ENCODE measurements at places on chromosomes 2 and 18. TPM values are rescaled to one million over a fixed set of nuclear protein-coding genes. Genes with fewer than 3 reads are reported as not detected.

- H3K36me3 ChIP-seq: no peaks in the 10 kb centered on the region
- no peak overlapping the region for H3K4me3 ChIP-seq
- H3K27ac ChIP-seq: no peak overlapping the region
- no peaks in the 10 kb centered on the region for H3K4me1 ChIP-seq
These were observed 31.0 kb upstream of the RMDN2 start for GRCh38 chr2:37894047-37894446.

- no peaks in the 10 kb centered on the region for H3K36me3 ChIP-seq
- no peaks in the 10 kb centered on the region for H3K4me1 ChIP-seq
- no peak for DNase-seq
- H3K27me3 ChIP-seq: no peaks in the 10 kb centered on the region
- H3K4me3 ChIP-seq: no peak overlapping the region
These were observed 124.3 kb downstream of the DHRS9 start for GRCh38 chr2:169193618-169194017.

Gene OXER1
- total RNA-seq: 0.63 TPM

Gene METAP1D
- total RNA-seq: 4.4 TPM

Gene DLX2
- not detected for total RNA-seq

- peaks cover 39% of the 10 kb centered on the region for H3K4me1 ChIP-seq
- no peaks in the 10 kb centered on the region for H3K27me3 ChIP-seq
- H3K4me3 ChIP-seq: no peak overlapping the region
- no peak for DNase-seq
- no peak overlapping the region for H3K27ac ChIP-seq
- H3K36me3 ChIP-seq: no peaks in the 10 kb centered on the region
These were observed 15.9 kb upstream of the CD28 start for GRCh38 chr2:203690441-203691047.

GRCh38 chr2:158753641-158754611 lies 41.2 kb upstream of the DAPL1 start:
- no peaks in the 10 kb centered on the region for H3K36me3 ChIP-seq
- no peak for DNase-seq
- no peak overlapping the region for H3K27ac ChIP-seq
- H3K27me3 ChIP-seq: no peaks in the 10 kb centered on the region

GRCh38 chr2:11553661-11554398 lies 20.0 kb downstream of the GREB1 start:
- DNase-seq: no peak
- H3K4me3 ChIP-seq: no peak overlapping the region
- no peaks in the 10 kb centered on the region for H3K4me1 ChIP-seq
- H3K27me3 ChIP-seq: peaks cover 12% of the 10 kb centered on the region

Gene ABCG8
- total RNA-seq: not detected

Gene LDLRAD4
- total RNA-seq: 20.4 TPM

DNA sequence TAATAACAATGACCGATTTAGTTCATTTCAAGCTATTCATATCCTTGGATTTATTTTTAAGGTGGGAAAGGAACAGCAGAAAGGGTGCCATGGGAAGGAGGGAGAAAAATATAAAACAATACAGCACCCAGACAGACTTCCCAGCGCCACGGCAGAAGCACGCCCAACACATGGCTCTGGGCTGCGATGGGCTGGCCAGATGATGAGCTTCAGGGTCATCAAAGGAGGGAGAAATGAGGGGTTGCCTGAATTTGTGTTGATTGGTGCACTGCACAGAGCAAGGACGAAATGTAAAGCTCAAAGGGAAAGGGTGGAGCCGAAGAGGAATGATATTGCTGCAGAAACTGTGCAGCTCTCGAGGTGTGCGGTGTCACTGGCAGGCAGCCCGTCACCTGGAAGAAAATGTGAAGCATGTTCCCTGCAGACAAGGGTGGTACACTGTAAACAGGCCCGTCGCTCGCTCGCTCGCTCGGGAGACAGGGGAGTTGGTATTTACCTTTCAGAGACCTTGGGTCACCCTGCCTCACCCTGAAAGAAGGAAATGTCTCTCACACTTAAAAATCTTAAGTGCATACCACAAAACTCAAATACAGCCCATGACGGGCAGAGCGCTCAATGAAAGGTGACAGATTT lies 195.5 kb upstream of the CTAGE1 start:
- H3K27ac ChIP-seq: no peak overlapping the region
- H3K4me3 ChIP-seq: no peak overlapping the region
- peaks cover 25% of the 10 kb centered on the region for H3K4me1 ChIP-seq

Gene IFIH1
- 12.9 TPM for total RNA-seq

- peak; percentile 55 for DNase-seq
- no peak overlapping the region for H3K27ac ChIP-seq
- H3K4me3 ChIP-seq: no peak overlapping the region
- no peaks in the 10 kb centered on the region for H3K4me1 ChIP-seq
- H3K36me3 ChIP-seq: no peaks in the 10 kb centered on the region
These were observed 316.8 kb upstream of the HS6ST1 start for GRCh38 chr2:128635361-128635900.

- peak; percentile 60 for DNase-seq
- peak overlapping the region; percentile 69 for H3K27ac ChIP-seq
- H3K36me3 ChIP-seq: peaks cover 10% of the 10 kb centered on the region
- H3K4me3 ChIP-seq: no peak overlapping the region
- peaks cover 33% of the 10 kb centered on the region for H3K4me1 ChIP-seq
- no peaks in the 10 kb centered on the region for H3K27me3 ChIP-seq
These were observed 209.9 kb downstream of the TNS1 start for GRCh38 chr2:217792626-217793527.

DNA sequence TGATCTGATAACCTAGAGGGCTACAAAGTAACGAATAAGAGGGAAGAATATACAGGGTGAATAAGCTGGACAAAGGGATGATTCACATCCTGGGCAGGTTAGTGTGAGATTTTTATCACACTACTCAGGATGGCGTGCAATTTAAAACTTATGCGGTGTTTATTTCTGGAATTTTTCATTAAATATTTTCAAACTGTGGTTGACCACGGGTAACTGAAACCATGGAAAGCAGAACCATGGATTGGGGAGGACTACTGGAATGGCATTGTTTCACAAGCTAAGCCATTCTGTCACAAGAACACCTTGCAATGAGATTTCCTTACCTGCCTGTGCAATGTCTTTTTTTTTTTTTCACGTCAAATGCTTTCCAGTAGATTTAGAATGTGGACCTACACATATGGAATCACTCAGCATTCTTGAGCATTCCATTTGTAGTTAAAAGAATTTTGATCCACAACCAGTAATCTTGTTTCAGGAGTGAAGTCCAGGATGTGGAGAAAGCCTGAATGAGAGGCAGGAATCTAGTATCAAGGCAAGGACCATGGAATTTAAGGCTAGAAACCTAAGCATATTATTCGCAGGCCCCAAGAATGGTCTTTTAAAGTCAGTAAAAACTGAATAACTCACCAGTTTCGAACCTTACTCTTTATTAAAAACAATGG lies 8.0 kb upstream of the CDK15 start:
- no peak overlapping the region for H3K27ac ChIP-seq
- H3K27me3 ChIP-seq: no peaks in the 10 kb centered on the region
- H3K4me1 ChIP-seq: no peaks in the 10 kb centered on the region

GRCh38 chr2:171081649-171082111 lies 79.0 kb downstream of the TLK1 start:
- H3K27ac ChIP-seq: no peak overlapping the region
- no peak overlapping the region for H3K4me3 ChIP-seq
- H3K27me3 ChIP-seq: no peaks in the 10 kb centered on the region
- no peaks in the 10 kb centered on the region for H3K36me3 ChIP-seq

DNA sequence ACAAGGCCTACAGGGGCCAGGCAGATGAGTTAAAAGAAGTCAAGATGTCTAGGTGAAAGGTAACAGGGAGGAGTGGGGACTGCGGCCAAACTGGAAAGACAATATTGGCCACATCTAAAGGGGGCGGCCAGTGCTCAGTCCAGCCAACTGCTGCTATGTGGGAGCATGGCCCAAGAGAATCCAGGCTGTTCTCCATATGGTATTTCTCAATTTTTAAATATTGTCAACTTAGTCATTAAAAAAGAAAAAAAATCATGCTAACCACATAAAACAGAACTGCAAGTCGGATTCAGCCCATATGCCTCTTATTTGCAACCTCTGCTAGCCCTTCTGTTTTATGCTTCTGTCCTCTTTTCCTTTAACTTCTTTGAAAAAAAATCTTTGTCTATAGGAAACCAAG lies 14.8 kb downstream of the TRABD2A start:
- no peak for DNase-seq
- no peak overlapping the region for H3K4me3 ChIP-seq
- no peaks in the 10 kb centered on the region for H3K36me3 ChIP-seq

DNA sequence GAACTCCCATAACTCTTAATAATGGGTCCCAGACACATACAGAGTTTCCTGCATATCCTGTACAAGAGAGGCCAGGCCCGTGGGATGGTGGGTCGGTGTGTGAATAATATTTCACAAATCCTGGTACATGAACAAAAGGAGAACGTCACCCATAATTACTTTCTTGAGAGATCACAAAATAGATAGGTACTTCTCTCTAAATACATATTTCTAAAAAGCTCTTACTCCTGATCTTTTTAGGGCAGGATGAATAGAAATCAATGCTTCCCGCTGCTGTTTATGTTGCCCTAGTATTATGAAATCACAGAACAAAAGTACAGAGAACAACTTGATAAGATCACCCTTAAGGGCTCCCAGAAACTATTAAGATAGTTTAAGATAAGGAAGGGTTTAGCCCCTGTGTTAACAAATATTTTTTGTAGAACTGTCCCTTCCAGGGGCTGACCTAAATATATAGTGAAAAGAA lies 5.4 kb downstream of the IRS1 start:
- no peaks in the 10 kb centered on the region for H3K36me3 ChIP-seq
- peak overlapping the region; percentile 94 for H3K27ac ChIP-seq
- peak overlapping the region; percentile 95 for H3K4me3 ChIP-seq
- no peaks in the 10 kb centered on the region for H3K27me3 ChIP-seq
- H3K4me1 ChIP-seq: peaks cover 61% of the 10 kb centered on the region

Gene GREB1L
- 13.2 TPM for total RNA-seq

- no peaks in the 10 kb centered on the region for H3K36me3 ChIP-seq
- H3K4me1 ChIP-seq: no peaks in the 10 kb centered on the region
- H3K27me3 ChIP-seq: peaks cover 8% of the 10 kb centered on the region
- no peak overlapping the region for H3K27ac ChIP-seq
- H3K4me3 ChIP-seq: no peak overlapping the region
- DNase-seq: peak; percentile 83
These were observed 301.7 kb downstream of the EIPR1 start for GRCh38 chr2:3075991-3076340.

DNA sequence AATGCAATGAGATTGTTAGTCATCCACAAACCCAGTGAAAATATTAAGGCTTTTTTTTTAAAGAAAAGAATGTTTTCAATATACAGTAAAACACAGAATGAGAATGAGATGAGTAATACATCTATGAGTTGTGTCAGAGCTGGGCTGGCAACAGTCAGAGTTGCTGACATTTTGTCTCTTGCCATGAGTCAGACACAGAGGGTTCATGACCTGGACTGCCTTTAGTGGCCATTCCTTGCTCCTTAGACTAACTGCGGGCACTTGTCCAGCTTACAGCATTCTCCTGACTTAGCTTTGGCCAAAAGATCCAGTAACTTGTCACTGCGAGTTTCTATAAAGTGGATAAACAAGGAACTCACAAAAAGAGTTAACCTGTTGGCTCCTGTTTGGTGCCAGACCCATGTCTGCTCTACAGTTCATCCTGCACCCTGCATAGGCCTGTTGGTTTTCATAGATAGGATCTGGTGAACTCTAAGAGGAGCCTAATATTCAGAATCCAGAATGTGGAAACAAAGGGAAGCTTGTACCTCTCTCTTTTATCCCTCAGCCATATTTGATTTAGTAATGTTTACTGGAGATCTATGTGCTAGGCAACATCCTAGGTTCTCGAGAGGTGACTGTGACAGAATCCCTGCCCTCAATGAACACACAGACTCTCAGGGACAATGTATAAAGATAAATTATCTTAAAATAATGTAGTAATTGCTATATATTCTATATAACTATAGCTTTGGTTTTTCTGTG lies 391.5 kb upstream of the VWC2L start:
- H3K36me3 ChIP-seq: no peaks in the 10 kb centered on the region
- DNase-seq: no peak
- no peaks in the 10 kb centered on the region for H3K4me1 ChIP-seq
- H3K27me3 ChIP-seq: no peaks in the 10 kb centered on the region
- no peak overlapping the region for H3K4me3 ChIP-seq

DNA sequence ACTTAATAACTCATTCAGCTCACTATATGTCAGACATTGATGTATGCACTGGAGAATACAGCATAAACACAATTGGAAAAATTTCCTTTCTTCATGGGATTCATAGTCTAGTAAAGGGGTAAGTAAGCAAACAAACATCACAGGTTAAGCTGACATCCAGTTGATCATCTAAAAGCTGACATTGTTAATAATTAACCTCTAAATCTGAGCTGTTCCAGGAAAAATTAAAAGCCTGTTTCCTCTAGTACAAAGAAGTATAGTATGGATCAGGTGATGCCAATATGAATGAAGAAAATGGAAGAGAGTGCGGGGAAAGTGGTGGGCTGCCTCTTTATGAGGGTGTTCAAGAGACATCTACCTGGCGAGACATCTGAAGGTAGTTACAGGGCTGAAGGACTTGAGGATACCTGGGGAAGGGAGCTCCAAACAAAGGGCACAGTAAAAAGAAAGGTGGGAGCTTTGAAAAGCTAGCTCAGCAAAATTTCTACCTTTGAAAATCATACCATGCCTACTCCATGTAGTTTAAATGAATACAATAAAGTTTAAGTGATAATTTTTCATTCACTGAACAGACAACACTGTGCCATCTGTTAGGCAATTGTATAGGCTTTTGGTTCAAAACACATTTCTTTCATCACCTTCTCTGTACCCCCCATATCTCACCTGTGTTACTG lies 619.3 kb downstream of the TRIB2 start:
- no peak for DNase-seq
- no peak overlapping the region for H3K4me3 ChIP-seq
- no peaks in the 10 kb centered on the region for H3K27me3 ChIP-seq

DNA sequence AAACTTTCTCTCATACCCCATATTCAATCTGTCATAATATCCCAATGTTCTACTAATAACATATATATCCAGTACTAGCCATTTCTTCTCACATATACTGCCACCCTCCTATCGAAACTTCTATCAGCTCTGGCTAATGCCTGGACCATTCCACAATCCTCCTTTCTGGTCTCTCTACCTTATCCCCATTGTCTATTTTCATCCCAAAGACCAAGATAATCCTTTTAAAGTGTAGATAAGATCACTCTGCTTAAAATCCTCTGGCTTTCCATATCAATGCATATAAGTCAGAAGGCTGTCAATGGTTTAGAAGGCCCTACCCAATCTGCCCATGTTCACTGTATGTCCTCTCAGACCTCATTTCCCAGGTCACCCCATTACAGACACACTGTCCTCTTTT lies 229.6 kb downstream of the ZEB2 start:
- H3K36me3 ChIP-seq: no peaks in the 10 kb centered on the region
- no peaks in the 10 kb centered on the region for H3K4me1 ChIP-seq
- no peak for DNase-seq
- H3K27me3 ChIP-seq: no peaks in the 10 kb centered on the region
